NCI-H2081 (cell line): ENCODE measurements at places on chromosomes 13 and 19.

DNA sequence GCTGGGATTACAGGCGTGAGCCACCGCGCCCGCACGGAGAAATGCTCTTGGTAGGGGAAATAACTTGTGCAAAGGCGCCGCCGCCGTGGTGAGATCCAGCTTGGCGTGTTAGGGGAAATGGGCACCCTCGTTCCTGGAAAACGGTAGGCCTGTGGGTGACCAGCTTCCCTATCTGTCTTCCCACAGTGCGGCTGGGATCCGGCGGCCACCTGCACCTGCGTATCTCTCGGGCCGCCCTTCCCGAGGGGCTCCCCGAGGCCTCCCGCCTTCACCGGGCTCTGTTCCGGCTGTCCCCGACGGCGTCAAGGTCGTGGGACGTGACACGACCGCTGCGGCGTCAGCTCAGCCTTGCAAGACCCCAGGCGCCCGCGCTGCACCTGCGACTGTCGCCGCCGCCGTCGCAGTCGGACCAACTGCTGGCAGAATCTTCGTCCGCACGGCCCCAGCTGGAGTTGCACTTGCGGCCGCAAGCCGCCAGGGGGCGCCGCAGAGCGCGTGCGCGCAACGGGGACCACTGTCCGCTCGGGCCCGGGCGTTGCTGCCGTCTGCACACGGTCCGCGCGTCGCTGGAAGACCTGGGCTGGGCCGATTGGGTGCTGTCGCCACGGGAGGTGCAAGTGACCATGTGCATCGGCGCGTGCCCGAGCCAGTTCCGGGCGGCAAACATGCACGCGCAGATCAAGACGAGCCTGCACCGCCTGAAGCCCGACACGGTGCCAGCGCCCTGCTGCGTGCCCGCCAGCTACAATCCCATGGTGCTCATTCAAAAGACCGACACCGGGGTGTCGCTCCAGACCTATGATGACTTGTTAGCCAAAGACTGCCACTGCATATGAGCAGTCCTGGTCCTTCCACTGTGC lies 2.4 kb downstream of the GDF15 start:
- peak; percentile 84 for DNase-seq

DNA sequence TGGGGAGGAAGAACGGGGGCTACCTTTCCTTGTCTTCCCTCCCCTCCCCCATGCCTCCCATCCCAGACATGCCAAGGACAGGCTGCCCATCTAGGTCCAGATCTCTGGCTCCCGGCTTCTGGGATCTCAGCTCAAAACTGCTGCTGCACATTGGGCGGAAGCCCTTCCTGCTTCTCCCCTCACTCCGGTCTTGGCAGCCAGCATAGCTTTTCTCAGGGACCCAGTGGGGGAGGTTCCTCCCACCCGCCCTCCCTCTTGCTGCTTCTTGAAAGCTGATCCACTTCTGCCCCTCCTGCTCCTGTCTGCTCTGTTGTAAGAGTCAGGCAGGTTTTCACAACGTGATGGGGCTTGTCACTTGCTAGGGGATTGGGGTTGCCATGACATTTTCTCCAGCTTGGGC lies 21.7 kb upstream of the RNF17 start:
- DNase-seq, result no peak

GRCh38 chr13:85174291-85174690 lies 624.9 kb downstream of the SLITRK6 start:
- DNase-seq, result no peak

DNA sequence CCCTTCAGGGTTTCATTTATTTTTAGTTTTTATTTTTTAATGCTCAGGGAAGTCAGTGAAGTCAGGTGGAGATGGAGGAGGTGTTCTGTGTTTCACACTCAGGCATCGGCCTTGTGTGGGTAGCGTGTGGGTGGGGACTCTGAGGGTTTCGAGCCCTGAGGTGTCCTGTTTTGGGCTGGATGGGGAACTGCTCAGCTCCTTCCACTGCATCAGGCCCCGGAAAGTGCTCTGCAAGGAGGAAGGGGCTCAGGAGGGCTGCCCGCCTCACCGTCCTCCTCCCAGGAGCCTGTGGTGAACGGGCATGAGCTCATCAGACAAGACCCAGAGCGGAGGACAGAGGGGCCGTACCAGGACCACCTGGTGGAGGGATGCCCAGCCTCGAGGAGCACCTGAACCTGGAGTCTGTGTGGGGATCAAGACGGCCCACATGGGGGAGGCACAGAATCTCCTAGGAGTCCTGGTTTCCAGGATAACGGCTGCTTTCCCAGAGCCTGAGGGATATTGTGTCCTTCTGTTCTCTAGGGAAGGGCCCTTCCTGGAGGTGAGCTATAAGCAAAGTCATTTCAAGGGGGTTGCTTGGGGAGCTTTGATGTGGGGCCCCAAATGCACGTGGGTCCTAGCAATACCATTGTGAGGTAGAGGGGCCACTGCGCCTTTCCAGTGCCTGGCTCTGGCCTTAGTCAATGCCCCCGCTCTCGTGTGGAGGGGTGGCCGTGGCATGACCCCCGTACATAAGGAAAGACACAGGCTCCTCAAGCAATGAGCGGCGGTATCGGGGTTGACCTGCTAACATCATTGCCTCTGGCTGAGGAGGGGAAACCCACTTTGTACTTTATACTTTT lies 13.5 kb upstream of the GAS6 start:
- DNase-seq, result no peak

- no peak for DNase-seq
Observed at GRCh38 chr13:41007744-41008128, 11.4 kb downstream of the ELF1 start.

DNA sequence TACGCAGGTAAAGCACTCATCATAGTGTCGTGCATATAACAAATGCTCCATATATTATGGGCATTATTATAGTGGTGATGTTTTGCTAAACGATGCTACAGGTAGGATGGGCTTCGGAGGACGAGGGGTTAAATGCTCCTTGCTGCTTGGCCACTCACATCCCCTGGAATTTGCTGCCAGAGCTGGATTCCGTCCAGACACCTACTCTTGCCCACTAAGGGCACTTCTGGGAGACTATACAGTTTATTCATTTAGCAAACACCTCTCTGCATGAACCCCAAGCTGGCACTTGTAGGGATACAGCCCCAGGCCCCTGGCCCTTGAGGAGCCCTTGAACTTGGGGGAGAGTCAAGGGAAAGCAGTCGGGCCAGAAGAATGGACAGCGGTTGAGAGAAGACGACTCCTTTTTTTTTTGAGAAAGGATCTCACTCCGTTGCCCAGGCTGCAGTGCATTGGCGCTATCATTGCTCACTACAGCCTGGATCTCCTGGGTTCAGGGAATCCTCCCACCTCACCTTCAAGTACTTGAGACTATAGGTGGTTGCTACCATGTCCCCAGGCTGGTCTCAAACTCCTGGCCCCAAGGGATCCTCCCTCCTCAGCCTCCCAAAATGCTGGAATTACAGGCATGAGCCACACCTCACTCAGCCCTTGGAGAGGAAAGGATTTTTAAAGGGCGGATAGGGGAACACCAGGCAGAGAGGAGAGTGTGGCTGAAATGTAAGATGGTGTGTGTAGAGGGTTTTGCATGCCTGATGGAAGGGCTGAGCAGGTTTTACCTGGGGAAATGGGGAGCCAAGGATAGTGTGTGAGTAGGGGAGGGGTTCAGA lies 1.1 kb upstream of the MRPL34 start:
- DNase-seq, result no peak

- DNase-seq, result no peak
Observed at GRCh38 chr13:101746513-101746912, 294.0 kb downstream of the ITGBL1 start.

DNA sequence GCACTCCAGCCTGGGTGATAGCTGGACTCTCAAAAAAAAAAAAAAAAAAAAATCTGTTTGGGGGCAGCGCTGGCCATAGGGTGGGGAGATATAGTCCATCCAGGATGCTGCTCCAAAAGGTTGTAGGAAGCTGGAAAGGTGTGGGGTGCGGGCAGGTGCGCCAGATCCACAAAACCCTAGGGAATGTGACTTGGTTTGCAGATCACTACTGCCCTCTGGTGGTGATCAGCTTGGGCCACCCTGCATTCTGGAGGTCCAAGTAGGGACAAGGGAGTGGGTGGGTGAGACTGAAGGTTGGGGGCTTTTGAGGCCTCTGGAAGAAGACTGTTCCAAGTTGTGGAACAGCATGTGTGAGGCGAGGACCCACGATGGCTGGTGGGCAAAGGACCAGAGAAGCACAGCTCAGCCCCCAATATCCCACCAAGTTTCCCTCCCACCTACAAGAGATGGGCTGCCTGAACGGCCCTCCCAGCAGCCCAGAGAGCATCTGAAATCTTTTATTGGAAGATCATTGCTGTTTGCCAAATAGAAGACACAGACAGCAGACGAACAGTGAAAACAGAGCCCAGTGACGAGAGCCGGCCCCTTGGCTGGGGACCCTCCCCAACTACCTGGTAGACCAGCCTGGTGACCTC lies 10.4 kb upstream of the TYK2 start:
- peak; percentile 66 for DNase-seq

DNA sequence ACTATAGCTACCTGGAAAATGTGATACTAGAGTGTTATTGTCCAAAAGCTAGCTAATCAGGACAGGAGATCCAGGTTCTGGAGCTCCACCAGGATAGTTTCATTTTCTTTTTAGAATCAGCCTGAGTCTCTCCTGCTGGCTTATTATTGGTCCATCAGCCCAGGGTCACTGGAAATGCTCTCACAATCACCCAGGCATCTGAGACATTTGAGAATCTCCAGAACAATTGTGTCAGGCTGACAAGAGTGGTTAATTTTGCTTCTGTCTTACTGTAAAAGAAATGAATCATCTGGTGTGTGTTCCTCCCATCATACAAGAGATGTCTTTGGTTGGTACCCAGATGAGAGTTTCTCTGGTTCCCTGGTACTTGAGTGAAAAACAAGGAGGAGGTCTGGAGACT lies 43.6 kb upstream of the ZNF681 start:
- DNase-seq, result no peak

DNA sequence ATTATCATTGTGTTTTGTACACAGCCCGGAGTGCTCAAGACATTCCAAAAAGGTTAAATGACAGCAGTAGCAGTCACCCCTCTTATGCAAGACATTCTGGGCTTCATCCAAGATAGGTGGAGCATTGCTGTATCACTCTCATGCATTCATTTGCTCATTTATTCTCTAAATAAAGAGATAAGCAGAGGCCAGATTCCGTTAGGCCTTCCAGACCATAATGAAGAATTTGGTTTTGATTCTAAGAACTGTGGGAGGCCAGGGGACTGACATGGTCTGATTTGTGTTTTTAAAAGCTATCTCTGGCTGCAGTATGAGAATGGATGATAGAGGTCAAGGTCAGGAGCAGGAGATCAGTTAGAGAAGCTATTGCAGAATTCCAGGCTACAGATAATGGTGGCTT lies 145.8 kb downstream of the KCNRG start:
- DNase-seq, result no peak

DNA sequence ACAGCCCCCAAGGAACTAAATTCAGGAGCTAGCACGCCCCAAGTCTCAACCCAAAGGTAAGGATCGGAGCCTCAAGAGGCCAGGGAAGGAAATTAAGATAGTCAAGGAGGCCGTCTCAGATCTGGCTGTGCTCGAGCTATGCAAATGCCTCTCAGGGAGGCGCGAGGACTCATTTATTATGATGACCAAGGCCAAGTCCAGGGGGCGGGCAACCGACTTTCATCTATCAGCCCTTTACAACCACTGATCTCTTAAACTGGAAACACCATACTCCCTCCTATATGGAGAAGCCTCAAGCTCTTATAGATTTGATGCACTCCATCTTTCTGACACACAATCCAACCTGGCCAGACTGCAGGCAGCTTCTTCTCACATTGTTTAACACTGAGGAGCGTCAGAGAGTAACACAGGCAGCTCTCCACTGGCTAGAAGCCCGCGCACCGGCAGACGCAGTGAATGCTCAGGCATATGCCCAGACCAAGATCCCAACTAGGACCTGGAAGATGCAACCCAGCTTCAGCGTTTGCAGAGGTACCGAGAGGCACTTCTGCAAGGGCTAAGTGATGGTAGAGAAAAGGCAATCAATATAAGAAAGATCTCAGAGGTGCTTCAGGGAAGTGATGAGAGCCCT lies 9.6 kb upstream of the SLC15A1 start:
- no peak for DNase-seq

- no peak for DNase-seq
Observed at GRCh38 chr13:53079691-53080090, 51.1 kb downstream of the OLFM4 start.

DNA sequence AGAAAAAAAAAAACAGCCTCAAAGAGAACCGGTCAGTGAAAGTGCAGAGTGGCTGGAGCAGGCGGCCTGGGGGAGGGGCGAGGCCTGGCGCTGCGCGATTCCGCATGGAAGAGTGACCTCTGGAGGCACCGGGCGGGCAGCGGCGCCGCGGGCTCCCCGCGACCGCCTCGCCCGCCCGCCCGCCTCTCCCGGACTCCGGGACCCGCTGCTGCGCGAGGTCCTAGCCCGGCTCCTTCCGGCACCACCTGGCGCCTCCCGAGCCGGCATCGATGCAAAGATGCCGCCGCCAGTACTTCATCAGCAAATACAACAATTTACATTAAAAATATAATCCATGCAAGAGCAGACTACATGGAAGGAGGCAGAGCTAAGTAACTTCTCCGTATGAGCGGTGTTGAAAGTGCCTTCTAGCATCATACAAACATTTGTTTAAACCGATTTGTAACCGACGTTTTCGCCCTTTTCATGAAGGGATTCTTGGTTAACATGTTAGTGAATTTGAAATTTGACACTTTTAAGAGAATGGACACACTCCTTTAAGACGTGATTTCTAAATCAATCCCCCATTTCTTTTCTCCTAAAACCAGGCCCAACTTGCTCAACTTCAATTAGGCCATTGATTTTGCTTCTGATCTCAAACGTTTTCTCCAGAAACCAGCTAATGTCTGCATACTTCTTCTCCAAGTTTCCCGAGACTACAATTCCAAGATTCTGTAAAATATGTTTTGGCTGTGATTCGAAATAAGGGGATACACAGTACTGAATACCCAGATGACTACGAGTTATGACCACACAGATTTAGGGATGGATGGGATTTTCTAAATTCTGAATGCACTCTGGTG lies 2.1 kb downstream of the EFNB2 start:
- DNase-seq, result peak; percentile 71

DNA sequence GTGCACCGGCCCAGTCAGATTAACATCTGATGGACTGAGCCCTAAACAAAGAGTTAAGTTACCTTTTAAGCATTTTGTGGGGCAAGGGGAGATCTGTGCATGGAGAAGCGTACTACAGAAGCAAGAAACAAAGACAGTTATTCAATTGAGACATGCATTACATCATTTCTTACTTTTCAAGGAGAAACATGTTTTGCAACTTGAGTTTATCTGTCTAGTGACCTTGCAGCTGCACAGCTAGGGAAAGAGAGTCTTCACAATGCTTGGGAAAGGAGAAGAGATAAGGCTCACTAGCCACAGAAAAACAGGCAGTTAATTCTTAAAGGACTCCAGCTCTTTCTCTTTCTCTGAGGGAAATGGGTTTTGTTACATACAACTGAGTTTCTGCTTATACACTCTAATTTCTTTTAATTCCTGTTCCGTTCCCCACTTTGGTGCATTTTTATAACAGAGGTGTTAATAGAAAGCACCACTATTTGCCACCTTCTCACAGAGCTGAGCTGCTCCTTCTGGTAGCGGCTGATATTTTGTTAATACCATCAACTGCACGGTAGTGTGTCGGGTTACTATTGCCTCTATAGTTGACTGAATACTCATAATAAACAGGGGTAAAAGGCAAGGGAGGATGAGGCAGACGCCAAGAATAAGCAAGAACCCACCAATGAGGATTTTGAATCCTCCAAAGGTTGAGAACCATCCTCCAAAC lies 55.9 kb downstream of the ZNF431 start:
- DNase-seq, result no peak
